ENCODE measurements at places on chromosomes 1 and 21. TPM values are rescaled to one million over a fixed set of nuclear protein-coding genes. Genes with fewer than 3 reads are reported as not detected.
A peak's percentile ranks its signal among the peaks of the same experiment; 100 is the strongest.

GRCh38 chr1:47797575-47797974, 199.6 kb downstream of the TRABD2B start:
- no peak for DNase-seq

- no peak for DNase-seq
Observed at GRCh38 chr1:214967865-214968575, 114.5 kb upstream of the KCNK2 start.

DNA sequence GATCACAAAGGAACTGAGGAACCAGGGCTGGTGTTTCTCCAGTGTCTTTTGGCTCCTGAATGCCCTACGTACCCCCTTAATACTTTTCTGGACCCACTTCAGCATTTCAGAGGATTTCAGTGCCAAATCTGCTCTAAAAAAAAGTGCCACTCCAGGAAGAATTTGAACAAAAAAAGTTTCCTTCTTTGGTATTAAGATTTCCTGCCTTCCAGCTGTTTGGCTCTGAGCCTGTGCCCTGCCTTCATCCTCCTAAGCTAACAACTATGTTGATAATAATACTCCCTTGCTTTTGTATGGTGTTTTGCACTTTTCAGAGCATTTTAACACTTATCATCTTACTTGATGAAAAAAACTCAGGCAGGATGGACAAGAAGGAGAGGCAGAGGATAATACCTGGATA, 11.0 kb upstream of the RIMS3 start:
- DNase-seq, result no peak

DNA sequence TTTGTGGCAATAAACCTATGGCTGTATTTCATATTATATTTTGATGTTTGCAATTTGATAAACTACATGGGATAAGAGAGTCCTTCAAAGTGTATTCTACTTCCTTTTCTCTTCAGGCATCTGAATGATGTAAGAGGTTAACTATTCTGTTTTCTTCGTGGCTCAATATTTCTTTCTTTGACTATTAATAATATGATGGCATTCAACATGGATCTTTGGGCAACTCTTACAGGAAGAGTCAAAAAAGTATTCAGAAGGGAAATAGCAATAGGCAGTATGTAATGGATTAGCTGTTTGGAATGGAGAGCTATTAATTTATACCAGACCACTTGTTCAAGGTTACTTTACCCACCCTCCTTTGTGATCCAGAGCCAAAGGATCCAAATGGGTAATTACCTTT, 74.4 kb downstream of the HMCN1 start:
- no peak for DNase-seq

DNA sequence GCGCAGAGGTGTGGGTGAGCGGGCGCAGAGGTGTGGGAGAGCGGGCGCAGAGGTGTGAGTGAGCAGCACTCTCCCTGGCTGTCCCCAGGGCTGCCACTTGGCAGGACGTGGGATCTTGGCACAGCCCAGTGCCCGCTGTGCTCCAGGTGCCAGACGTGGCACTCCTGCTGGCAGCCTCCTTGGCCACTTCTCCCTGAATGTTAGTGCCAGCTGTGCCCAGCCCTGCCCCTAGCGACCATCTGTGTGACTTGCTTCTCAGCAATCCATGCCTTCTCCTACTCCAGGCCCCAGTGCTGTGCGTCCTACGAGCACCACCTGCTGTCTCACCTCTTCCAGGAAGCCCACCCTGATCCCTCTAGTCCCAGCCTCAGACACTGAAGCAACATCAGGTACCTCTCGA, 30.5 kb downstream of the KRTAP10-1 start:
- peak; percentile 88 for DNase-seq

GRCh38 chr1:169894424-169895145, 889 bp upstream of the SCYL3 start:
- DNase-seq, result no peak

DNA sequence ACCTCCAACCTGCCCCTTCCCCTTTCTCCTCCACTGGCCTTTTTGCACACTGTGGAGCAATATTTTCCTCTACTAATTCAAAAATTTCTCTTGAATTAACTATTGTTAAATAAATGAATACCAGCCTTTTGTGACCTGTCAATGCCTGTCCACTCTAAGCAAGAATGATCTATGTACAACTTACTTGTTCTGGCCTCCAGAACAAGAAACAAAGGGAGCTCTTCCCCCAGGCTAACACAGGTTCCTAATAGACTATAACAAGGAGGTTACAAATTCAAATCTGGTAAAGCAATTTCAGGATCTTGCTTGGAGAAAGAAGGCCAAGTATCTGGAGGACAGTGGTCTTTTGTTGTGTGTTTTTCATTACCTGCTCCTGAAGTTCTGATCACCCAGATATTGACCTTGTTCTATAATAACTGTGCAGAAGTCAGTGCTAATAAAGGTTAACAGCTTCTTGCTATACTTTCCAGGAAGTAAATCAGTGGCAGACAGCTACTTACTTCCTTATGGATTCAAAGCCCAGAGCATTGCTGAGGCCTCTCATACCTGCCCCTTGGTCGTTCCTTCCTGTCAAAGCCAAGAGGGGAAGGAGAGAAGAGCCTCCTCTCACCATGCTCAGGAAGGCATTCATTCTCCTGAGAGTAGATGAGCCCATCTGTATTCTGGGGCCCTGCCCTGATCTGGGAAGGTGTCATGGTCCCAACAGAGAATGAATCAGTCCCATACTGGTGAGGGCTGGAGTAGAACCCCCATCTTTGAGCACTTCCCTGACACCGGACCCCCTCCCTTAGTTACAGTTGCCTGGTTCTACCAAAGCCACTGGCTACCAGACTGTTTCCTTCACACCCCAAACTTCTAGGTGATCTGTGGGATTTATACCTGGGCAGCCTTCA, 56.8 kb downstream of the DESI2 start:
- DNase-seq, result no peak

- no peak for DNase-seq
Observed at GRCh38 chr1:61743431-61743705, 1.1 kb downstream of the PATJ start.

GRCh38 chr1:169361281-169361680, 6.3 kb downstream of the NME7 start:
- no peak for DNase-seq

- no peak for DNase-seq
Observed at GRCh38 chr1:21205416-21205815, 28.7 kb upstream of the EIF4G3 start.

CFAP74 gene
- total RNA-seq, result 6.6 TPM

INAVA gene
- 7.8 TPM for total RNA-seq

DNA sequence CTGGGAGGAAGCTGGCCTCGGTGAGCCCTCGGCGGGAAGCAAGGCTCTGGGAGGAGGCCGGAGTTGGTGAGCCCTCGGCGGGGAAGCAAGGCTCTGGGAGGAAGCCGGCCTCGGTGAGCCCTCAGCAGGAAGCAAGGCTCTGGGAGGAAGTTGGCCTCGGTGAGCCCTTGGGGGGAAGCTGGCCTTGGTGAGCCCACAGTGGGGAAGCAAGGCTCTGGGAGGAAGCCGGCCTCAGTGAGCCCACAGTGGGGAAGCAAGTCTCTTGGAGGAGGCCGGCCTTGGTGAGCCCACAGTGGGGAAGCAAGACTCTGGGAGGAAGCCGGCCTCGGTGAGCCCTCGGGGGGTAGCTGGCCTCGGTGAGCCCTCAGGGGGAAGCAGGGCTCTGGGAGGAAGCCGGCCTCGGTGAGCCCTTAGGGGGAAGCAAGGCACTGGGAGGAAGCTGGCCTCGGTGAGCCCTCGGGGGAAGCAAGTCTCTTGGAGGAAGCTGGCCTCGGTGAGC, 36.0 kb downstream of the KRTAP10-1 start:
- peak; percentile 58 for DNase-seq

MAD2L2 gene
- 20.8 TPM for total RNA-seq

CELA2B gene
- total RNA-seq, result not detected

DNA sequence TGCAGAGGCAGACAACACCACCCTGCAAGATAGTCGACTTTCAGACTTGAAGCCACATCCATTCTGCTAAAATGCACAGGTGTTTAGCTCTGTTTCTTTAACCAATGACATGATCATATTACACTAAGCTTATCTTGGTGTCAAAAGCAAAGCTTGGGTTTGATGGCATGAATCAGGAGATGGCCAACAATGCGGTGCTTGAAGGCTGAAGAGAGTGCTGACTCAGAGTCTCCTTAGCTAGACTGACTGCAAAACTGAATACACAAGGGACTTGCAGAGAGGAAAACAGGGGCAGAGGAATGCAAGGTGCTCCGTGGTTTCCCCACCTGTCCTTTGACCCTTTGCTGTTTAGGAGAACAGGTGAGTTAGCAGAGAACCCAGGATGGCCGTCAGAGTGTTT, 262.6 kb downstream of the SIPA1L2 start:
- DNase-seq, result no peak

DNA sequence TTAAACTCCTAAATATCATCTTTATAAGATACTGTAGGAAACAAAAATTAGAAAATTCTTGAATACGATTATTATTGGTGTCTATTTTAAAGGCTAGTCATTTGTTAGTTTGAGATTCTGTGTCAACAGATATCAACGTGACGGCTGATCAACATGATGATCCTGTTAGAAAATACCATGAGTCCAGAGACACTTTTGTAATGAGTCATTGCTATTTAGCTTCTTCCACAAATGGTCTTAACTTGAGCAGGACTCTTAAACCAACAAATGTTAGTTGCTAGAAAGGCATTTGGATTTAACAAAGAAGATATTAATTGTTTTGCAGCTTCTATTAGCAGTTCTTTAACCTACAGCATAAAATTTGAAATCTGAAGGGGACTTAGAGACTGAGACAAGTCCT, 131.2 kb downstream of the TGFB2 start:
- no peak for DNase-seq

- no peak for DNase-seq
Observed at GRCh38 chr1:117312453-117313138, 54.7 kb upstream of the MAN1A2 start.

GRCh38 chr1:37544530-37544929, 9.6 kb downstream of the SNIP1 start:
- no peak for DNase-seq

DNA sequence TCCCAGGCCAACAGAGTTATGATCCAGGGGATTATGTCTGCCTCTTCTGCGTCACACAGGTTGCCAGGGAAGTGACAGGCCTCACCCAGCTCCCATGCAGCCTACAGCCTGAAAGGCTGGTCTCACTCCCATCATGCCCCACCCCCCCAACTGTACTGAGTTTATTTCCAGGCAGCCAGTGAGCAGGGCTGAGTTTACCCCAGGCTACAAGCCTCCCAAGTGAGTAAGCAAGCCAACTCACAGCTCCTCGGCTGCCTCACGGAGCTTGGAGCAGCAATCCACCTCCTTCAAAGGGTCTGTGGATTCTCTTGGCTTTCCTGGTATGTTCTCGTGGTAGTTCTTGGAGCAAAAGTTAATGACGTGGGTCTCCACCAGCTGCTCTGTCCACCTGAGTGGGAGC, 1147.6 kb upstream of the ADGRL4 start:
- DNase-seq, result no peak
